ENCODE measurements at places on chromosomes 1 and 21.

GRCh38 chr1:243837907-243838535, 12.0 kb downstream of the AKT3 start:
- no peak for DNase-seq

DNA sequence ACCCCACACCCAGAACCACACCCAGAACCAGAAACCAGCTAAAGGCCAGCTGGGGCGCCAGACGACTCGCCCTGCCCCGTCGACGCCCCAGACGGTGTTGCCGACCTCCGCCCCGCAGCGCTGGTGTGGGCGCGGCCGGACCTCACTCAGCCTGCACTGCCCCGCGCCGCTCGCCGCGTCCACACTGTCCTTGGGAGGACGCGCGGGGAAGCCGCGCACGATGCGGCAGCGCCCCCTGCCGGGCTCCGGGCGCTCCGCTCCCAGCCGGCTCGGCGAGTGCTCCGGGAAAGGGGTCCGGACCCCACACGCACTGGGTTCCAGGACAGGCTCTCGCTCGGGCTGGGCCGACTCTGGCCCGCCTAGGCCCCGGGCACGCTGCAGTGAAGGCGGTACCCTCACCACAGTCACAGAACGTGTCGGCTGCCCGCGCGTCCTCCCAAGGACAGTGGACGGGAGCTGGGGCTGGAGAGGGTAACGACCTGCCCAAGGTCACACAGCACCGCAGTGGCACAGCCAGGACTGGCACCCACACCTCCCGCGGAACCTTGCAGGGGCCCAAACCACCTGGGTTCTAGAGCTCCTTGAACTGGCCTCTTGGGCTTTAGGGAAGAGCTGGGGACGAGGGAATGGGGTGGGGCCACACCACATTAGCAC, 90.2 kb downstream of the DMRTA2 start:
- peak; percentile 64 for DNase-seq

DNA sequence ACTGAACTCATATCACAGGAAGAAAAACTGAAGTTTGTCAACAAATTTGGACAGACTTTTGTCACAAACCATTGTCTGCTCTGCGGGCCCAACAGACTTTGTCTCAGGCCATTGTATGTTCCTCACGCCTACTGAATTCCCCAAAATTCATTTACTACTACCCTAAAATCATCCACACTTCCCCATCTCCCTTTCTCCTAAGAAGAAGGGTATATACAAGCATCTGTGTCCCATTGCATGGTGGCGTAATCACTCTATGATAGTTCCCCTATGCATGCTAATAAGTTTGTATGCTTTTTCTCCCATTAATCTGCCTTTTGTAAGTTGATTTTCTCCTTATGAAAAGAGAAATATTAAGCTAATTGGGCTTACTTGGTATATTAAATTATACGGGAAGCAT, 54.9 kb upstream of the ATF3 start:
- DNase-seq, result no peak

DNA sequence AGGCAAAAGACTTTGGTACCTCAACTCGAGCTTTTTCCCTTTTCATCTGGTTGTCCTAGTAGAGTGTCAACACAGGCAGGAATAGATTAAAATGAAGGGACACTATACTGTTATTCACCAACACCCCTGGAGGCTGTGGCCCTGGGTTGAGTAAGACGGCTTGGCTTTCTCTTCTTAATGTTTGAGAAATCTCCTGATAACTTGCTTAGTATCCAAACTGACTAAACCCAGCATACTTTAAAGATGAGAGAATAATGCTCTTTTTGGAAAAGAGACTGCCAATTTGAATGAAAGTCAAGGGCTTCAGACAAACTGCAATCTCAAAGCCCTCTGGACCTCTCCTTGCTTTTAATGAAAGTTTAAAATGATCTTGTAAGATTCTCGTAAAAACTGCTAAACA, 2.6 kb upstream of the SLC30A1 start:
- DNase-seq, result no peak

DNA sequence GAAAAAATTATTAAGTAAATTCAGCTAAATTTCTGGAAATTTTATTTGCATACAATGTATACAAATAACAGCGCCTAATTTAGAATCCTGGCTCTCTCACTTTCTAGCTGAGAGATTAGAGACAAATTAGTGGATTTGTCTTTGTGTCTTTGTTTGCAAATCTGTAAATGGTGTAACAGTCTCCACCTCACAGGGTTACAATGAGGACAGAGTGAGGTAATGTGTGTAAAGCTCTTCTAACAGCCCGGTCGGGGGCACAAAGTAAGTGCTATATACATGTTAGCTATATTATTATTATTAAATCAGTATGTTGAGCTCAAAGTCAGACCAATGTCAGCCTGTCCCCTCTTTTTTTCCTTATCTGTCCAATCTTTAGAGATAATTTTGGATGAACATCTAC, 5.0 kb upstream of the ADAMTSL4 start:
- no peak for DNase-seq

GRCh38 chr1:91273875-91274274, 130.8 kb downstream of the HFM1 start:
- DNase-seq, result no peak

GRCh38 chr1:94654031-94654430, 112.5 kb upstream of the F3 start:
- DNase-seq, result no peak

DNA sequence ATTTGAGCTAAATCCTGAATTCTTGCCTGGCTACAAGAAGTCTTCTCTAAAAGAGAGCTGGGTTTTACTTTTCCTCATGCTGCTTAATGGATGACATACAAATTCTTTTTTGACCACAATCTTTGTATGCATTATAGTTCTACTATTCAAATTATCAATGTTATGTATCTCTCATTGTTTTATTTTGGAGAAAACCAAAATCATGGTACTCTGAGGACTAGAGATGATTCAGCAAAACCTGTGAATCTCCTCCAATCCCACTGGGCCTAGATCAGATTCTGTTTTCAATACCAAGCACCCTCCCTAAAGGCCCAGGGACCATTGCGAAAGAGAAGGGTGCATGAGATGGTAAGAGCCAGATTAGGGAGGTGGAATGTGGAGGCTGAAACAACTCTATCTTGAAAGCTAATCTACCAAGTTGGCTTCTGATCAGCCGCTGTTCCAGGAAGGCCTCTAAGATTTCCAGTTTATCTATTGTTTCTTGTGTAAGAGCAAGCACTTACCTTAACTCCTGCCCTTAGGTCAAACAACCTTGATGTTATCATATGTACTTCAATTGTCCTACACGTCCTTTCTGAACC, 547.2 kb downstream of the PLPP3 start:
- DNase-seq, result no peak

GRCh38 chr1:44030605-44031251, 534 bp downstream of the SLC6A9 start:
- DNase-seq, result peak; percentile 67

DNA sequence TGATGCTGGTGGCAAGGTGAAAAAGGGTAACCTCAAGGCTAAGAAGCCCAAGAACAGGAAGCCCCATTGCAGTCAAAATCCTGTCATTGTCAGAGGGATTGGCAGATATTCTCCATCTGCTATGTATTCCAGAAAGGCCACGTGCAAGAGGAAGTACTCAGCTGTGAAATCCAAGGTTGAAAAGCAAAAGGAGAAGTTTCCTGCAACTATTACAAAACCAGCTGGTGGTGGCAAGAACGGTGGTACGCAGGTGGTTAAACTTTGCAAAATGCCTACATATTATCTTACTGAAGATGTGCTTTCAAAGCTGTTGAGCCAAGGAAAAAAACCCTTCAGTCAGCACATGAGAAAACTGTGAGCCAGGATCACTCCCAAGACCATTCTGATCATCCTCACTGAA, 13.7 kb upstream of the VPS45 start:
- no peak for DNase-seq

- DNase-seq, result no peak
Observed at GRCh38 chr1:213704941-213705340, 282.8 kb upstream of the PROX1 start.

- no peak for DNase-seq
Observed at GRCh38 chr1:197008861-197009260, 31.5 kb downstream of the CFHR5 start.

- no peak for DNase-seq
Observed at GRCh38 chr1:203586496-203587081, 40.0 kb upstream of the ATP2B4 start.

DNA sequence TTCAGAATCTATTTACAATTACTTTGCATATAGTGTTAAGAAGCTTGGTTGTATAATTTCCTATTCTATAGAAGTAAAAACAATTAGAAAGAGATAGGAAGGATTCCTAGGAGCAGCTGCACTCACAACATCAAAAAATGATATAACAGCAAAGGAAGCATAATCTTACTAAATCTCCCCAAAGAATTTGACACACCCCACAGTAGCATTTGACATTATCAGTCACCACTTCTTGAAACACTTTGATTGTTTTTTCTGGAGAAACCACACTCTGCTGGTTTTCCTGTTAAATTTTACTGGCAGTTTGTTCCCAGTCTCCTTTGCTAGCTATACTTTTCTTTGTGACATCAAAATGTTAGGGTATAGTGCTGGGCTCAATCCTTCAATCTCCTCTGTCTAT, 100.8 kb upstream of the KIAA1614 start:
- DNase-seq, result no peak

GRCh38 chr1:153546796-153547559, 1.4 kb upstream of the S100A4 start:
- no peak for DNase-seq

DNA sequence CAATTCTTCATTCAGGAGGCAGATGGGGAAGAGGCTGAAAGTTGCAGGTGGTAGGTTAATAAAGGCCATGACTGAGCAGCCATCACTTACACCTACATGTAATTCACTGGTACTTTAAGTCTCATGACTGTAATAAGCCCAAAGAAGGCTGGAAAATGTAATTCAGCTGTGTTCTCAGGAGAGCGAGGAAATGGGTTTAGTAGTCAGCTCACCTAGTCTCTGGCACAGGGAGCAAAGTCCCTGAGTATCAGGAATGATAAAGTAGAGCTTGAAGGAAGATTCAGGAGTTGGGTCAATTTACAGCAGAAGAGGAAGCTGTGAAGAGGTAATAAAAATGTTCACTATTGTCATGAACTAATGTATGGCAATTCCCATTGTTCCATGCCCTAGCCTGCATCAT, 393.4 kb upstream of the KAZN start:
- DNase-seq, result no peak

- DNase-seq, result no peak
Observed at GRCh38 chr1:231838521-231838920, 211.9 kb downstream of the DISC1 start.

GRCh38 chr21:36321325-36322082, 1.5 kb downstream of the MORC3 start:
- peak; percentile 55 for DNase-seq

GRCh38 chr1:37634244-37634991, at the start of gene RSPO1:
Gene RSPO1, minus strand, starts transcription at chr1:37634892. Its CDS starts 5,231 bp downstream, at chr1:37629661.
- no peak for DNase-seq

- DNase-seq, result no peak
Observed at GRCh38 chr1:185535621-185536020, 198.6 kb upstream of the HMCN1 start.

DNA sequence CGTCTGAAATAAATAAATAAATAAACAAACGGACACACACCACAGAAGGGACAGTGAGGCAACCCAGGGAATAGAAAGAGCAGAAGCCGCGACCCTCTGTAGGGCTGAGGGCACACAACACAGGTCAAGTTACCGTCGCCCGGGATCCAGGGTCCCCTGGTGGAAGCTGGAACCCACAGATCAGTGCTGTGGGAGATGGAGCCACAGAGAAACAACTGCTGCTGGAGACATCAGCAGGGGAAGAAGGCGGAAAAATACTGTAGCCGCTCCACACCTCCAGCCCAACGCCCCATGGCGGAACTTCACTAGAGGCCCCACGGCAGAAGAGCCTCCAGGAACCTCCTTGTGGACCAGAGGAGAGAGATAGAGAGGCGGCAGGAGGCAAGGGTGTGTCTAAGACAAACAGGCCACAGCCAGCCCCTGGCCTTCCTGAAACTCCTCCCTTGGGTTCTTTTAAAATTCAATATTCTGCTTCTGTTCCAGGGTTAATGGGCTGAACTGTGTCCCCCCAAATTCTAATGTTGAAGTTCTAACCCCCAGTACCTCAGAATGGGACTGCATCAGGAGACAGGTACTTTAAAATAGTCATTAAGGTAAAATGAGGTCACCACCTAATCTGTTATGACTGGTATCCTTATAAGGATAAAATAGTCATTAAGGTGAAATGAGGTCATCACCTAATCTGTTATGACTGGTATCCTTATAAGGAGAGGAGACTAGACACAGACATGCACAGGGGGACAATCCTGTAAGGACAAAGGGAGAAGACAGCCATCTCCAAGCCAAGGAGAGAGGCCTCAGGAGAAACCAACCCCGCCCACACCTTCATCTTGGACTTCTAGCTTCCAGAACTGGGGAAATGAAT, 7.7 kb upstream of the HLCS start:
- no peak for DNase-seq

GRCh38 chr21:15592271-15592860, 137.4 kb upstream of the USP25 start:
- no peak for DNase-seq

DNA sequence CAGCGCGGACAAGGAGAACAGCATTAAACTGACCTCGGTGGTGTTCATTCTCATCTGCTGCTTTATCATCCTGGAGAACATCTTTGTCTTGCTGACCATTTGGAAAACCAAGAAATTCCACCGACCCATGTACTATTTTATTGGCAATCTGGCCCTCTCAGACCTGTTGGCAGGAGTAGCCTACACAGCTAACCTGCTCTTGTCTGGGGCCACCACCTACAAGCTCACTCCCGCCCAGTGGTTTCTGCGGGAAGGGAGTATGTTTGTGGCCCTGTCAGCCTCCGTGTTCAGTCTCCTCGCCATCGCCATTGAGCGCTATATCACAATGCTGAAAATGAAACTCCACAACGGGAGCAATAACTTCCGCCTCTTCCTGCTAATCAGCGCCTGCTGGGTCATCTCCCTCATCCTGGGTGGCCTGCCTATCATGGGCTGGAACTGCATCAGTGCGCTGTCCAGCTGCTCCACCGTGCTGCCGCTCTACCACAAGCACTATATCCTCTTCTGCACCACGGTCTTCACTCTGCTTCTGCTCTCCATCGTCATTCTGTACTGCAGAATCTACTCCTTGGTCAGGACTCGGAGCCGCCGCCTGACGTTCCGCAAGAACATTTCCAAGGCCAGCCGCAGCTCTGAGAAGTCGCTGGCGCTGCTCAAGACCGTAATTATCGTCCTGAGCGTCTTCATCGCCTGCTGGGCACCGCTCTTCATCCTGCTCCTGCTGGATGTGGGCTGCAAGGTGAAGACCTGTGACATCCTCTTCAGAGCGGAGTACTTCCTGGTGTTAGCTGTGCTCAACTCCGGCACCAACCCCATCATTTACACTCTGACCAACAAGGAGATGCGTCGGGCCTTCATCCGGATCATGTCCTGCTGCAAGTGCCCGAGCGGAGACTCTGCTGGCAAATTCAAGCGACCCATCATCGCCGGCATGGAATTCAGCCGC, 2.5 kb downstream of the S1PR1 start:
- no peak for DNase-seq

DNA sequence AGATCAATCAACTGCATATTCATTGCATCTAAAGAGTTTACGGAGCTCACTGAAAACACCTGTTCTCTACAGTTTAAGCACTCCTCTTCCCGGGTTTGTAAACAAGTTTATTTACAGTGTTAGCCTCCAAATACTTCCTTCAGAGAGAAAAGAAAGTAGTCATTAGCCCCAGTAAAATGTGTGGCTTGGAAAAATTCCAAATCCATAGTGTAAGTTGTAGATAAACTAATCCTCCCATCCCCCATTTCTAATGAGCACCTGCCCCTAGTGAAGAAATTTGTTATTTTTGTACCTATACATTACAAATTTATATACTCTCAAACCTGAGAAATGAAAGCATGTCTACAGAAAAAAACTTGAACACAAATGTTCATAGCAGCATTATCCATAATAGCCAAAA, 21.9 kb downstream of the PUM1 start:
- DNase-seq, result no peak

- DNase-seq, result no peak
Observed at GRCh38 chr1:37035014-37035691, 838 bp upstream of the GRIK3 start.

All from left hindlimb (tissue), 1 donor.